Activated CD4-positive, alpha-beta T cell treated with anti-CD3 and anti-CD28 coated beads, Interleukin-2, amount 10 ng/mL, durations not matched to agents 24 days and 14 days (primary cell): ENCODE measurements at places on chromosomes 5 and 9. TPM values are rescaled to one million over a fixed set of nuclear protein-coding genes. Genes with fewer than 3 reads are reported as not detected.

TMEM161B gene
- 27.2 and 30.1 TPM in 2 replicates for total RNA-seq

GDA gene
- not detected in 2 replicates for total RNA-seq

ZNF462 gene
- 0.37 and 0.50 TPM in 2 replicates for total RNA-seq

PHPT1 gene
- total RNA-seq, result 134 and 145 TPM in 2 replicates

SKP2 gene
- total RNA-seq, result 63.0 and 69.8 TPM in 2 replicates

PAEP gene
- total RNA-seq, result not detected in 2 replicates
